Caco-2 (cell line): ENCODE measurements at places on chromosomes 2 and 18. TPM values are rescaled to one million over a fixed set of nuclear protein-coding genes. Genes with fewer than 3 reads are reported as not detected.
A peak's percentile ranks its signal among the peaks of the same experiment; 100 is the strongest.

Gene E2F6
- 41.6 and 44.5 TPM in 2 replicates for total RNA-seq

DNA sequence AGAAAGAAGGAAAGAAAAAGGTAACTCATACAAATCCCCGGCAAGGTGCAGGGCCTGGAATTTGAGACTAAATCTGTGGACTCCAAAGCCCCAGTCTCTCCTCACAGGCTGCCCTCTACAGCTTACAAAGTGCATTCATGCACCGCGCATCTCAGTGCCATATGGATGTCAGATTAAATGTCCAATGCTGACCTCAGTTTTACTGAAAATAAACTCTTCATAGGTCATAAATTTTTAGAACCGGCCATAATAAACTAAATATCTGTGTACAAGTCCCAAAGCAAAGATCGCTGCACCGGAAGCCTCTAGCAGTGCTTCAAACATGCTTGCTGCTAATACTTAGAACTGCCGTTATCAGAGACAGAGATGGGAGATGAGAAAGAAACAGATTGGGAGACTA lies 17.7 kb downstream of the ST6GAL2 start:
- no peaks in the 10 kb centered on the region for H3K4me1 ChIP-seq
- no peak overlapping the region for H3K27ac ChIP-seq
- no peaks in the 10 kb centered on the region for H3K36me3 ChIP-seq
- H3K4me3 ChIP-seq: no peak overlapping the region
- no peaks in the 10 kb centered on the region for H3K27me3 ChIP-seq

DNA sequence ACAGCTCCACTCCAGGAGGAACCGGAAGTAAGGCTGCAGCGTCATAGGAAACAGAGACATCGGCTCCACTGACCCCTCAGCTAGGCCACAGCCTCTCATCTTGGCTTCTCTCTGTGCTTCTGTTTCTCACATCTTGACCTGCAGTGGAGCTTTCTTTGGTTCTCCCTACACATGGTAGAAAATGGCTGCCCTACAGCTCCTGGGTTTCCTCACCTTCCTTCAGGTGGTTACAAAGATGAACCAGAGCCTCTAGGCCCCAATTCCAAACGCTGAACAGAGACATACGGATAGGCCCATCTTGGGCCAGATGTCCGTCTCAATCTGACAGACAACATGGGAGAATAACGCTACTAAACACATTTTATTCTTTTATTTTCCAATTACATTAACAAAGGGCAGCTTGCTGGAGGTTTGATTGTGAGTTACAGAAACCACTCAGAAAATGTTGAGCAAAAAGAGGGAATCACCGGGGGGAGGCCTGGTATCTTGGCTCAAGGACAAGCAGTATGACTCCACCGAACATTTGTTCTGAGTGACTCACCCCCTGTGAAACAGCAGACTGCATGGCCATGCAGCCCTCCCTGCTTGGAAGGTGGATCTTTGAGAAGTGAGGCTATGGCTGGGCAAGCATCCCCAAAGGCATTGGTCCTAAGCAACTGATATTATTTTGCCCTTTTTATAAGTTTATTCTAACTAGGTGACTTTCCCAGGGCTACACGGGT lies 303.5 kb downstream of the CDCA7 start:
- no peak overlapping the region for H3K4me3 ChIP-seq
- H3K27ac ChIP-seq: no peak overlapping the region
- no peaks in the 10 kb centered on the region for H3K27me3 ChIP-seq

GRCh38 chr18:62399781-62400308 lies 74.7 kb downstream of the TNFRSF11A start:
- H3K27ac ChIP-seq: no peak overlapping the region
- H3K4me3 ChIP-seq: no peak overlapping the region
- H3K27me3 ChIP-seq: no peaks in the 10 kb centered on the region
- no peaks in the 10 kb centered on the region for H3K36me3 ChIP-seq

GRCh38 chr2:54609241-54609640 lies 114.2 kb upstream of the EML6 start:
- H3K27me3 ChIP-seq: no peaks in the 10 kb centered on the region
- peaks cover 16% of the 10 kb centered on the region for H3K4me1 ChIP-seq
- H3K27ac ChIP-seq: no peak overlapping the region

Gene PRSS56
- total RNA-seq: not detected in 2 replicates

Gene ZNF804A
- total RNA-seq: not detected in 2 replicates

- H3K4me3 ChIP-seq: no peak overlapping the region
- H3K36me3 ChIP-seq: no peaks in the 10 kb centered on the region
- H3K4me1 ChIP-seq: no peaks in the 10 kb centered on the region
- H3K27ac ChIP-seq: no peak overlapping the region
- no peak for DNase-seq
Observed at GRCh38 chr2:10547663-10548376, 99.7 kb upstream of the ODC1 start.

DNA sequence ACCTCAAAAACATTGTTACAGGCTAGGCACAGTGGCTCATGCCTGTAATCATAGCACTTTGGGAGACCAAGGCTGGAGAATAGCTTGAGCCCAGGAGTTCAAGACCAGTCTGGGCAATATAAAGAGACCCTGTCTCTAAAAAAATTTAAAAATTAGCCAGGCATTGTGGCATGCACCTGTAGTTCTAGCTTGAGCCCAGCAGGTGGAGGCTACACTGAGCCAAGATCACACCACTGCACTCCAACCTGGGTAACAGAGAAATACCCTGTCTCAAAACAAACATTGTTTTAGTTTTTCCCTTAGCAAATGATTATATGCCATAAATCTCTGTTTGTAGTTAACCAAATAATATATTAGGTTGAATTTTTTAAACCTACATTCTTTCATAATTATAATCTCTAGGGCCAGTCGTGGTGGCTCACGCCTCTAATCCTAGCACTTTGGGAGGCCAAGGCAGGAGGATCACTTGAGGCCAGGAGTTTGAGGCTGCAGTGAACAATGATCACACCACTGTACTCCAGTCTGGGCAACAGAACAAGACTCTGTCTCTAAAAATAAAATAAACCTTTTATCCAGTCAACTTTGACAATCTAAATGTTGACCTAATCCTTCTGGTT lies 13.3 kb upstream of the CYP20A1 start:
- no peaks in the 10 kb centered on the region for H3K27me3 ChIP-seq
- DNase-seq: peak; percentile 43
- no peak overlapping the region for H3K27ac ChIP-seq
- H3K36me3 ChIP-seq: no peaks in the 10 kb centered on the region

DNA sequence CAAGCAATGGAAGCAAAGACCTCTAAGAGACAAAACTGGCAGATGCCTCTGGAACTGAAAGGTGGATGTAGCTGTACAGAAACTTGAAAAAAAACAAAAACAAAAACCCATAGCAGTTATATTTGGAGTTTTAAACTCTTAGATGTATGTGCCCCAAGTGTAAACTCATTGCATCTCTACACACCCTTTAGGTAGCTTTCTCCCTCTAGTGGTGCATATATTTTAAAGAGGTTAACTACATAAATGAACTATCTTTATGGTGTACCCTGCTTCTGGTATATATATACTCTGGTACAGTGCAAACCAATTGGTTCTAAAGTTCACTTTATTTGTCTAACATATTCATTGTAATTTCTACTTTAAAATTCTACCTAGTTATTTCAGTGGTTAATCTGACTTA lies 518.2 kb downstream of the NRXN1 start:
- H3K36me3 ChIP-seq: no peaks in the 10 kb centered on the region
- no peak overlapping the region for H3K27ac ChIP-seq
- no peak overlapping the region for H3K4me3 ChIP-seq
- H3K27me3 ChIP-seq: no peaks in the 10 kb centered on the region

- no peaks in the 10 kb centered on the region for H3K27me3 ChIP-seq
- no peak overlapping the region for H3K4me3 ChIP-seq
- no peak overlapping the region for H3K27ac ChIP-seq
- no peaks in the 10 kb centered on the region for H3K36me3 ChIP-seq
Observed at GRCh38 chr2:162838136-162838497, 450 bp downstream of the KCNH7 start.

Gene CPLX4
- total RNA-seq: not detected in 2 replicates

- DNase-seq: no peak
- no peak overlapping the region for H3K27ac ChIP-seq
- no peaks in the 10 kb centered on the region for H3K27me3 ChIP-seq
- H3K4me1 ChIP-seq: peaks cover 9% of the 10 kb centered on the region; the same call in 1 of the 2 replicates
- H3K4me3 ChIP-seq: no peak overlapping the region
- no peaks in the 10 kb centered on the region for H3K36me3 ChIP-seq
Observed at GRCh38 chr2:227822416-227823003, 8.9 kb downstream of the CCL20 start.

DNA sequence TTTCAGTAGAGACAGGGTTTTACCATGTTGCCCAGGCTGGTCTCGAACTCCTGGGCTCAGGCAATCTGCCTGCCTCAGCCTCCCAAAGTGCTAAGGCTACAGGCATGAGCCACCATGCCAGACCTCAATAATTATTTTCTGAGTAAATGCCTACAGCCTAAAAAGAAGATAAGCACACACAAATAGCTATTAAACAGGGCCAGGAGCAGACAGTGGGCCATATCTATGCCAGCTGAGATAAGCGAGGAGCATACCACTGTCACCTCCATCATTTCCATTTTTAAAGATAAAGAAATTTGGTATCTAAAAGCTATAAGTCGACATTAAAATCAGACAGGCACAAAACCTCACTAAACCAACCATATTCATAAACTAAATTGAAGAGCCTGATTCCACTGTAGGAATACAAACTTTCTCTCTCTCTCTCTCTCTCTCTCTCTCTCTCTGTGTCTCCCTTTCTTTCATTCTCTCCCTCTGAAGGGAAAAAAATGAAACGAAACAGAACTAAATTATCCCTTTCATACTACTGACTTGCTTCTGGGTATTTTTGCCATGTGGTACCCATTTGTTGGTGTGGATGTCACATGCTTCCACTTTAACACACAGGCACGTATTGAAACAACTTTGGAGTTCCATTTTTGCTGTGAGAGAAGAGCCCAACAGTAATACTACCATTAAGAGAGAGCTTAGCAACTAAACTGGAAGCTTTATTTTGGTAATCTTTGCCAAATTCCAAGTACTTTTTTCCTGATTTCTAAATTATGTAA lies 51.0 kb downstream of the FARSB start:
- H3K4me3 ChIP-seq: no peak overlapping the region
- H3K4me1 ChIP-seq: no peaks in the 10 kb centered on the region
- H3K27ac ChIP-seq: no peak overlapping the region
- no peak for DNase-seq
- H3K36me3 ChIP-seq: no peaks in the 10 kb centered on the region
- no peaks in the 10 kb centered on the region for H3K27me3 ChIP-seq

Gene CRYGC
- not detected in 2 replicates for total RNA-seq

GRCh38 chr2:106886916-106887758 lies 1.2 kb upstream of the ST6GAL2 start:
- peak overlapping the region; percentile 16; the same call in 1 of the 2 replicates for H3K4me3 ChIP-seq
- H3K27me3 ChIP-seq: no peaks in the 10 kb centered on the region; the same call in 1 of the 2 replicates
- 0 out of 2 replicates have a peak, but pooled peaks cover 6% of the 10 kb centered on the region for H3K4me1 ChIP-seq
- no peaks in the 10 kb centered on the region for H3K36me3 ChIP-seq
- peak; percentile 5 for DNase-seq
- no peak overlapping the region for H3K27ac ChIP-seq

Gene TBR1
- 0.07 and 0.11 TPM in 2 replicates for total RNA-seq

Gene PROC
- total RNA-seq: 4.1 and 6.4 TPM in 2 replicates

- H3K27ac ChIP-seq: no peak overlapping the region
- no peak overlapping the region for H3K4me3 ChIP-seq
- no peaks in the 10 kb centered on the region for H3K27me3 ChIP-seq
- no peaks in the 10 kb centered on the region for H3K4me1 ChIP-seq
- no peak for DNase-seq
Observed at GRCh38 chr2:56224316-56224715, 40.5 kb downstream of the CCDC85A start.

Gene FAM117B
- total RNA-seq: 9.6 and 9.8 TPM in 2 replicates

- H3K4me3 ChIP-seq: no peak overlapping the region
- no peaks in the 10 kb centered on the region for H3K27me3 ChIP-seq
- H3K4me1 ChIP-seq: peaks cover 24% of the 10 kb centered on the region
- DNase-seq: no peak
- H3K36me3 ChIP-seq: no peaks in the 10 kb centered on the region
Observed at GRCh38 chr2:241777686-241778627, 1.3 kb downstream of the GAL3ST2 start.

DNA sequence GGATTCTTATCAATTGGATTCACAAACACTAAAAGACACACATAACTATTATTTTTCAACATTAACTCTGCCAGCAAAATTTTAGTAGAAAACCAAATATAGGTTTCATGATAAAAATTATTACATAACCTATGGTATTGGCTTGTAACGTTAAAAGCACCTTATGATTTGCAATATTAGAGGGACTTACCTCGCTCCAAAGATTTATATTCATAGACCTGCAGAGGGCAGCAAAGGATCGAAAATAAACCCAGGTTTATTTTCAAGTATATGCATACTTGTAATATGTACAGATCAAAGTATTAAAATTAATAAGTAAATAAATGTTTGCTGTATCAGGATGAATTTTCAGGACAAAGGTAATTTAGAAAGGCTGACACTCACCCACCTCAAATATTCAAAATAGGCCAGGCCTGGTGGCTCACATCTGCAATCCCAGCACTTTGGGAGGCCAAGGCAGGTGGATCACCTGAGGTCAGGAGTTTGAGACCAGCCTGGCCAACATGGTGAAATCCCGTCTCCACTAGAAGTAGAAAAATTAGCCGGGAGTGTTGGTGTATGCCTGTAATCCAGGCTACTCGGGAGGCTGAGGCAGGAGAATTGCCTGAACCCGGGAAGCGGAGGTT lies 45.3 kb downstream of the LRPPRC start:
- no peaks in the 10 kb centered on the region for H3K27me3 ChIP-seq
- no peaks in the 10 kb centered on the region for H3K4me1 ChIP-seq
- H3K4me3 ChIP-seq: no peak overlapping the region
- peak overlapping the region; percentile 43 for H3K27ac ChIP-seq
- no peaks in the 10 kb centered on the region for H3K36me3 ChIP-seq
- no peak for DNase-seq

Gene APCDD1
- 1.5 and 2.0 TPM in 2 replicates for total RNA-seq

DNA sequence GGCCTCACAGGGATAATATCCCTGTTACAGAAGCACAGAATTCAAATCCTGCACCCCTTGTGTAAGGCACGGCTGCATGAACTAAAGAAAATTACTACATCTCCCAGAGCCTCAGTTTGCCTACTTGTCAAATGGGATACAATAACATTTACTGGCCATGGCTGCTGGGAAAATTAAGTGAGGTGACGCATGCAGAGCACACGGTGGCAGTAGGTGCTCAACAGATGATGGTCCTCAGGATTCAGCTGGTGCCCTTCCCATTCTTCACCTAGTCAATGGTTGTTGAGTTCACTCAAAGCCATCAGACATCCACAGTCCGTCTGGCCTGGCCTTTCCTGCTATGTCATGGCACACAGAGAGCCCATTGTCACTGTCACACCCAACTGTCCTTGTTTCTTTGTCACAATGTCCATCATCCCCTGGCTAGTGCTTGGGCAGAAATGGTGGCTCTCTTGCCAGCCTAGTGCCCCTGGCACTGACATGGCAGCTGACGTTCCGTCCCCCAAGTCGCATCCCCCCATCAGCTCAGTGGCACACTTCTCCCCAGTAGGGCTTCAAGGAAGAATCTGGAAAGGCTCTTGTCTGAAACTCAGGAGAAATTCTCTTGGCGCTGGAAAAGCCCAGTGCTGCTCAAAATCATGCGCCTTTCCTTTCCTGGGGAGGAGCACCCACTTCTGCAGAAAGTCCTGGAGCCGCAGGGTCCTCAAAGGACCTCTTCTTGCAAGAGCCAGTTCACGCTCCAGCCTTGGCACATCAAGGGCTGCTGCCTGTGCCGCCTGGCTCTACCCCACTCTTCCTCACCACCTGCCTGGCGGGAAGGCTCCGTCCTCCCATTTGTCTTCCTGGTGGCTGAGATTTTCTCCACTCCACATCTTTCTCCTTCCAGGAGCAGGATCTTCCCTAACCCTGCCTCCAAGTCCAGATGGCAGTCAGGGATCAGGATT lies 55.9 kb upstream of the SLC66A3 start:
- H3K27me3 ChIP-seq: no peaks in the 10 kb centered on the region; the same call in 1 of the 2 replicates
- DNase-seq: no peak
- no peaks in the 10 kb centered on the region for H3K4me1 ChIP-seq
